ENCODE measurements at places on chromosomes 12 and 14.

- no peak for DNase-seq
Observed at GRCh38 chr12:108491256-108491655, 23.8 kb upstream of the FICD start.

GRCh38 chr12:1830981-1831963 lies 10.9 kb downstream of the LRTM2 start:
- DNase-seq: peak; percentile 43

GRCh38 chr14:64701660-64702059 lies 2.6 kb upstream of the PLEKHG3 start:
- DNase-seq: no peak

- no peak for DNase-seq
Observed at GRCh38 chr12:98213556-98213955, 301.8 kb upstream of the TMPO start.

DNA sequence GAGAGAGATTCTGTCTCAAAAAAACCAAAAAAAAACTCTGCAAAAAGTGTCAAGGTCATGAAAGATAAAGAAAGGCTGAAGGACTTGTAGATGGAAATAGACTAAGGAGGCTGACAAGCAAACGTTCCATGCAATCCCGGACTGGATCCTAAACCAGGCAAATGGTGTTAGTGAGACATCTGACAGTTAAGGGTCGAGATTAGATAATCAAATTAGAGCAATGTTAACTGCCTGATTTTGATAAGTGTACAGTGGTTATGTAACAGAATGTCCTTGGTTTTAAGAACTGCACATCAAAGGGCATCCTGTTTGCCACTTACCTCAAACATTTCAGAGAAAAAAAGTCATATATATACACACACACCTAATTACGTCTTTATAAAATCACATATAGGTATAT lies 3.5 kb upstream of the RAN start:
- no peak for DNase-seq

GRCh38 chr12:21666722-21667121 lies 9.1 kb upstream of the LDHB start:
- no peak for DNase-seq

GRCh38 chr14:59919570-59920377 lies at the start of gene LRRC9:
Gene LRRC9 (plus strand): TSS chr14:59920144.
- no peak for DNase-seq

GRCh38 chr12:49553512-49554088 lies 14.3 kb downstream of the MCRS1 start:
- DNase-seq: no peak

DNA sequence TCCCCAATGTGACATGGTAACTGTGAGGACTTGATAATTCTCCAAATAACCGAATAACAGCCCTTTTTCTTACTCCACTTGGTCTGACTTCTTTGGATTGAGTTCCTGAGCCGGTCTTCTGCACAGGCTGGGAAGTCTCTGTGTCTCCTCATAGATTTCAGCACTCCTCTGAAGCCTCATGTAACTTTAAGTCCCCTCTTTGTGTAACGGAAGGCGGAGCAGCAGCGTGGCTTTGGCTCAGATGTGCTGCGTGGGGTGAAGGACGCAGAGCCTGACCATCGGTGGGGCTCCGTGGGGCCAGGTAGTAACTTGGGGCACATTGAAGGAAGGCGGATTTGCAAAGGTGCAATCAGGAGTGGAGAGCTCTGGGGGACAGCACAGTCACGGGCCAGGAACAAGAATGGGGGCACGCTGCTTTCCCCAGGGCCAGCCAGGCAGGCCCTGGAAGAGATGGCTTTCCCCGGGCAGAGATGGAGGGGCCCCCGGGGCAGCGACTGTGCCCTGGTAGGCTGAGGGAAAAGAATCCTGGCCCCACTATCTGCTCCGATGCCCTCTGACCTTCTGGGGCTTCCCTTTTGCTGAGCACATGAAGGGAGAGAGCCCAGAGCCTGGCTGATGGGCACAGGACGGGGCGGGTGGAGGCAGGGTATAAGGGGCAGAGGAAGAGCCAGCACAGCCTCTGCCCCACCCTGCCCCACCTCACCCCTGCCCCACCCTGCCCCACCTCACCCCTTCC lies 56.9 kb downstream of the ADGRD1 start:
- DNase-seq: no peak

GRCh38 chr14:92846162-92846897 lies 52.2 kb downstream of the GOLGA5 start:
- DNase-seq: peak; percentile 39

GRCh38 chr12:124388679-124389137 lies 93.8 kb downstream of the RFLNA start:
- peak; percentile 86 for DNase-seq

GRCh38 chr14:100271247-100271939 lies 32.4 kb downstream of the YY1 start:
- DNase-seq: no peak

DNA sequence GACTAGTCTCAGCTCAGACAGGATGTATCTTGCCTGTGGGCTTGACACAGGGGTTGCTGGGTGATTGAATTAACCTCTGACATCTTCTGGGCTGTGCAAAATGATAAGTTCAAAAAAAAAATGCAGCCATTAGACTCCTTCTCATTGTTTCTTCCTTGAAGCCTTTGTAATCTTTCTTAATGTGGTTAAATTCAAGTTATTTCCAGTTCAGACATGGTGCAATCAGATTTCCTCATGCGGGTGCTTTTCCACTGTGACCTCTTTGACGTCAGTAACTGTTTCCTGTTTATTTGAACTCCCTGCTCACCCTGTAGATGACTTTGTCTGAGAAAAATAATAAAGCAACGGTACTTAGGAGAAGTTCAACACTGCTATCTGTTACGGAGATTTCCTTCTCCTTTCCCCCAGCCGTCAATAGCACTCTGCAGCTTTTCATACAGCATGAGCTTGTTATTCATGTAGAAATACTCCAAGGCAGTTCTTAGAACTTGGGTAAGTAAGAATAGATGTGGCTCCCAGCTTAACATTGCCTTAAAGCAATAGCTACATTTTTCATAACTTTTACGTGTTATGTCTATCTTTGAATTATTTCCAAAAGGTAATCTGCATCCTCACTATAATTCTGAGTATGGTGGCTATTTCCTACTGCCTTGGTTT lies 155.5 kb downstream of the PRKCH start:
- peak; percentile 88 for DNase-seq

DNA sequence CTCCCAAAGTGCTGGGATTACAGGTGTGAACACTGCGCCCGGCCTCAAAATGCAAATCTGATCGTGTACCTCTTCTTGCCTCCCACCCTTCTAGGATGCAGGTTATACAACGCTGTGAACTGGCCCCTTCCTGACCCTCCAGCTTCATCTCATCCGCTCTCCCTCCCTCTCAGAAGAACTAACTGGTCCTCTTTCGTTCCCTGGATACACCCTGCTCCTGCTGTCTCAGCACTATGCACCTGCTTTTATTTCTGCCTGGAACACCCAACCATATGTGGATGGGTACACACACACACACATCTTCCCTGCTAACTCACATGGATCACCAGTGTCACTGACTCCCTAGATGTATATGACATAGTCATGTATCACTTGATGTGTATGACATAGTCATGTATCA lies 56.1 kb upstream of the VASH1 start:
- no peak for DNase-seq

DNA sequence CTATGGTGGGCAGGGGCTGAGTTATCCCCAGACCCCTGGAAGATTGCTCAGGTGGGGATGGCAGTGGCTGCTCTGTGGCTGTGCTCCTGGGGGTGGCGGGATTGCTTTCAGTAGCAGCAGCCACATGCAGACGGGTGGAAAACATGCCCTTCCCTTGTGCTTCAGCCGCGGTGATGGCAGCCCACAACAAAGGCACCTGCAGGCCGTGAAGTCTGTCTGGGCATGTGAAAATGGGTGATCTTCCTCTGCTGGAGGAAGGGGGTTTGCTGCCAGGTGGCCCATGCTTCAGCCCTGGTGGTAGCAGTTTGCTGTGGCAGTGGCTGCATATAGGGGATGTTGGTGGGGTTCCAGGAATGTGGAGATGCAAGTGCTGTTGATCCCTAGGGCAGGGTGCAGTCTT lies 326.2 kb upstream of the RGS6 start:
- no peak for DNase-seq

- no peak for DNase-seq
Observed at GRCh38 chr14:75249251-75249957, 29.2 kb upstream of the FOS start.

DNA sequence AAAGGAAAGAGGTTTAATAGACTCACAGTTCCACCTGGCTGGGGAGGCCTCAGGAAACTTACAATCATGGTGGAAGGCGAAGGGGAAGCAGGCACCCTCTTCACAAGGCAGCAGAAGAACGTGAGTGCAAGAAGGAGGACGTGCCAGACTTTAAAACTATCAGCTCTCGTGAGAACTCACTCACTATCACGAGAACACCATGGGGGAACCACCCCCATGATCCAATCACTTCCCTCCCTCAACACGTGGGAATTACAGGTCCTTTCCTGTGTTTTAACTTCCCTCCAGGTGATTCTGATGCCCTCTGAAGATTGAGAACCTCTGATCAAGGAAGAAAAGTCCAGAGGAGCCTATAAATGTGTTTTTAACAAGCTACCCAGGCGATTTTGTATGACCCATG lies 358.7 kb downstream of the MED13L start:
- no peak for DNase-seq

GRCh38 chr12:1502379-1502720 lies 92.0 kb downstream of the FBXL14 start:
- peak; percentile 35 for DNase-seq

- peak; percentile 41 for DNase-seq
Observed at GRCh38 chr12:85803231-85803630, 33.0 kb downstream of the RASSF9 start.

- no peak for DNase-seq
Observed at GRCh38 chr14:36579001-36579555, 3.3 kb downstream of the NKX2-8 start.

DNA sequence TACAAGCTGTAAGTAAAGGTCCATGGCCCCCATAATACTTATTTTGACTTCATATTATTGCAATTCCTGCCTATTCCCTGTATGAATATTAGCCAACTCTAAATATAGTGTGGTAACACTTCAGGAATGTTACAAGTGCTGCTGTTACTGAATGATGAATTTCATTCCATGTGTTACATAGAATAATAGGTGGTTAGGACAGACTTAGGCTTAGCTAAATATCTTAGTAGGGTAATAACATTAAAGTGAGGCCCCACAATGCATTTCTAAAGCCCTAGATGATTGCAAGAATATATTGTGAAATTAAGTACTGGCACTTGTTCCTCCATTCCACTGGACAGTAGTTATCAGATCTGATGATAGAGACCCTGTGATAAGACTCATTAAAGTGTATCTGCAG lies 182.7 kb downstream of the PCNX1 start:
- peak; percentile 64 for DNase-seq

- no peak for DNase-seq
Observed at GRCh38 chr14:38074754-38075153, 132.9 kb upstream of the SSTR1 start.

DNA sequence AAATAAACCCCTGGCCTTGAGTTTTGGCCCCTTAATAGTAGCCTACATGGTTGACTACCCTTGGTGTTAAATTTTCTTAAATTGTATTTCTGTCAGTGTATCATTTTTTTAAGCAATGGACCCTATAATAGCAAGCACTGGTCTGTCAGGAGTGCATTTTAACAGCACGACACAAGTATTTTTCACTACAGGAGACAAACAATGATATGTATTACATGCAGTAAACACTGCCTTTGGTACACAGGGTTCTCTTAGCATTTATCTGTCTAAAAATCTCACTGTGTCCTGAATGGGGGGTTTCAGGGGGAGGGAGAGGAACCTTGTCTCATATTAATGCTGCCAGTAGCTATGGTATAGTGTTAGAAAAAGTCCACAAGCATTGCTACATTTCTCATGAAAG lies 18.4 kb downstream of the LMO3 start:
- DNase-seq: no peak

GRCh38 chr12:23674064-23674463 lies 275.4 kb downstream of the SOX5 start:
- no peak for DNase-seq

DNA sequence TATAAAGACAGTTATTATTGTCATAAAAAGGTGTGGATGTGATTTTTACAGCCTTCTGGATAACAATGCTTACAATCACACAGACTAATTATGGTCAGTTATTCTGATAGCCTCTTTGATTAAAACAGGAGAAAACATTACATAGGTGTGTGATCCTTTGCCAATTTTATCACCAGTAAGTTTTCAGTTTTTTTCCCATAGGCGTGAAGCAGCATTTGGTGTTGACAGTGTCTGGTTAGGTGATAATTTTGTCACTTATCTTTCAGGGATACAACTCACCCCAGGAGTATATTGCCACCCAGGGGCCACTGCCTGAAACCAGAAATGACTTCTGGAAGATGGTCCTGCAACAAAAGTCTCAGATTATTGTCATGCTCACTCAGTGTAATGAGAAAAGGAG lies 208.8 kb downstream of the EPS8 start:
- DNase-seq: no peak

DNA sequence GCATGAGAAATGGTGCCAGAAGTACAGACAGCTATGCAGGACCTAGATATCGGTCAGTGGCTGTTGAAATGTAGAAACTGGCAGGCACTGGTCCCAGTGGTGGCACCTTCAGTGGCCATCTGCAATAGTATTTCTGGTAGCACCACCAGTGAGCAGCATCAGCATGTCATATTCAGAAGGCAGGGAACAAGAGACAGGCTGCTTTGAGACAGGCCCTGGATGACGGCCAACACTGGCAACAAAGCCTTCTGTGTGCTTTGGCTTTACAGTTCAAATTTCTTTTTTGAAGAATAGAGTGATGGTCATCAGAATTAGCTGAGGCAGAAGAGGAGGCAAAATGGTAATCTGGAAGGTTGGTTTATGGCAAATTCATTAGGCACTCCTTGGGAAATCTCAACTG lies 273.4 kb upstream of the SLC16A7 start:
- DNase-seq: no peak

DNA sequence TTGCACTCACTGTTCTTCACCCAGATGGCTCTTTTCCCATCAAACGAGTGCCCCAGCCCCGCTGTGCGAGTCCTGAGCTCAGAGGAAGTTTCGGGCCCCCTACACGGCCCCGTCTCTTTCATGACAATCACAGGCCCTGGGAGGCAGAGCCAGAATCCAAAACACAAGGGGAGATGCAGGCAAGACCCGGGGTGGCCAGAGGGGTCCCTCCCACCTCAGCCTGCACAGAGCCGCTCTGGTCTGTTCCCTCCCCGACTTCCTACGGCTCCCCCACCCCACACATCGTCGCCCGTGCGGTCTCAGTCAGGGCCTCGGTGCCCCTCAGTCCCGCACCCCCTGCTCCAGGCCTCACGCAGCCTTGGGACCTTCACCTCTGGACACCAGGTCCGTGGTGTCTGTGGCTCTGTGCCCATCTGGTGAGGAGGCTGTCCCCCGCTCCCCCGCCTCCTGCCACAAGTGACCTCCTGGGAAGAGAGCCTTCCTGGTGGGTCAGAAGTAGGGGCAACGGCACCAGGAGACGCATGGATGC lies 8.9 kb downstream of the GPR132 start:
- DNase-seq: no peak

DNA sequence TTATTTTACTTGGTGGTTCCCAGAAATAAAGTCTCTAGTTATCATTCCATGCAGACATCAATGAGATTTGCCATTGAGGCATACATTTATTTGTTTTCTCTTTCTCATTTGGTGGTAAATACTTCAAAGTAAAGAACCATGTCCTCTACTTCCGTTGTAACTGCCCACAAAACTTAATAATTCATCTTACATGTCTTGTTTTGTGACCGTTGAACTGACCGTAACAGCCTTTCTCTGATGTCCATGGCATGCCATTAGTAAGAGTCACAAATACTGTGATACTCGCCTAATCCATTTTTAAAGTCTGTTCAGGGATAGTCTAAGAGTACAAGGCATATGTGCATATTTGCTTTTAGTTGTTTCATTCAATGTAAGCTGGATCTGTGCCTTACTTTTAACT lies 145.3 kb downstream of the ETV6 start:
- DNase-seq: no peak

Data from fibroblast of skin of right quadriceps (primary cell).